ENCODE measurements at places on chromosomes 5 and 9. TPM values are rescaled to one million over a fixed set of nuclear protein-coding genes. Genes with fewer than 3 reads are reported as not detected.

The HRCT1 gene
- total RNA-seq: 2.9 TPM

The MYMK gene
- total RNA-seq: not detected

The CCDC152 gene
- 1.5 TPM for total RNA-seq

The TAF11L5 gene
- not detected for total RNA-seq

The SPINK5 gene
- not detected for total RNA-seq

The SOHLH1 gene
- not detected for total RNA-seq

The FAM221B gene
- not detected for total RNA-seq

The CCDC183 gene
- not detected for total RNA-seq

- DNase-seq: no peak
- peaks cover 3% of the 10 kb centered on the region for H3K27me3 ChIP-seq
- no peak overlapping the region for H3K27ac ChIP-seq
- H3K36me3 ChIP-seq: no peaks in the 10 kb centered on the region
These were observed 169.2 kb upstream of the MVB12B start for GRCh38 chr9:126157423-126157822.

GRCh38 chr5:37417347-37417746 lies 38.2 kb downstream of the WDR70 start:
- DNase-seq: no peak
- no peaks in the 10 kb centered on the region for H3K4me1 ChIP-seq
- no peaks in the 10 kb centered on the region for H3K36me3 ChIP-seq
- no peak overlapping the region for H3K4me3 ChIP-seq
- H3K27ac ChIP-seq: no peak overlapping the region

DNA sequence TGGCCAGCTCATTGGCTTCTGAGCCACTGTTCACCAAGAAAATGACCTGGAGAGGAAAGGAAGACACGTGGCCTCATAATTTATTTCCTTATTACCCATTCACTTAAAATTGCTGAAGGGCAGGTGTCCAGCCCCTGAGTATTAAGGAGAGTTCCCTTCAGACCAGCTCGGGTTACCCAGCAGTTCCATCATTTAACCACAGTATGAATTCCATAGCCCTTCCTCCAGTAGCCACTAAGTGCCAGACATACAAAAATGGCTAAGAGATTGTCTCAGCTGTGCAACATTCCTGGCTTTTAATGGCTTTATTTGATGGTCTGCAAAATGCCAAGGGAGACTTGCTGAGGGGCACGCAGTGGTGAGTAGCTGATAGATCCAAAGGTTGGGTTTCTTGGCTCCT lies 12.5 kb downstream of the AGXT2 start:
- no peaks in the 10 kb centered on the region for H3K4me1 ChIP-seq
- H3K36me3 ChIP-seq: no peaks in the 10 kb centered on the region
- no peak overlapping the region for H3K27ac ChIP-seq
- no peak overlapping the region for H3K4me3 ChIP-seq
- no peak for DNase-seq
- peaks cover 3% of the 10 kb centered on the region for H3K27me3 ChIP-seq

DNA sequence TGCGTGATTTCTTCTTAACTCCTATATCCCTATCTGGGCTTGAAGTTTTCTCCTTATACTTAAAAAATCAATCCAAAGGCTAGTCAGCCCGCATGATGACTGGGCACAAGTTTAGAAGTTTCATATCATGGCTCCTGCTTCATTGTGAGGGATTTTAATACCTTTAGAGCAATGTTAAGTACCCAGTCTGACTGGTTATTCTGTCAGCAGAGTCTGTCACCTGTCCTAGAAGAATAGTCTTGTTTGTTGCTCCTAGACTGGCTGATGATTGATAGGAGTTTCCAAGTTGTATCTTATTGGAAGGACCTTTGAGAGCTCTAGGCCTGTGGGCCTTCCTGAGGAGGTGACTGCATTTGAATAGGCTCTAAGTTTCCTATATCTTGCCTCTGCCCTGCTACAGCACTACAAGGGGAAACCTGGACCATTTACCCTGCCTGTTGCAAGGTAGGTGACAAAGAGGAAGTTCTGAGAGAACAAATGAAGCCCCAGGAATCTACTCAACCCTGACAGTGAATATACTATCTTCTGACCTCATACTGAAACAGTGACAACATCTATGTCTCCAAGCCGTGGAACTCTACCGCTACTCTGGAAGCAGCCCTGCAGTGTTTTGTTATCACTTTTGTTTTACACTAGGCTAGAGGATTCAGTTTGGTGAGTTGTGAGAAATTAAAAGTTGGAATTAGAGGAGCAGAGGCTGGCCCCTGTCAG lies 66.5 kb downstream of the F2RL2 start:
- H3K4me3 ChIP-seq: no peak overlapping the region
- H3K27me3 ChIP-seq: no peaks in the 10 kb centered on the region
- H3K27ac ChIP-seq: no peak overlapping the region
- H3K4me1 ChIP-seq: peaks cover 6% of the 10 kb centered on the region
- no peaks in the 10 kb centered on the region for H3K36me3 ChIP-seq

- no peaks in the 10 kb centered on the region for H3K27me3 ChIP-seq
- H3K4me3 ChIP-seq: no peak overlapping the region
- H3K27ac ChIP-seq: no peak overlapping the region
- no peaks in the 10 kb centered on the region for H3K4me1 ChIP-seq
These were observed 167.2 kb upstream of the IRX4 start for GRCh38 chr5:2049876-2050275.

DNA sequence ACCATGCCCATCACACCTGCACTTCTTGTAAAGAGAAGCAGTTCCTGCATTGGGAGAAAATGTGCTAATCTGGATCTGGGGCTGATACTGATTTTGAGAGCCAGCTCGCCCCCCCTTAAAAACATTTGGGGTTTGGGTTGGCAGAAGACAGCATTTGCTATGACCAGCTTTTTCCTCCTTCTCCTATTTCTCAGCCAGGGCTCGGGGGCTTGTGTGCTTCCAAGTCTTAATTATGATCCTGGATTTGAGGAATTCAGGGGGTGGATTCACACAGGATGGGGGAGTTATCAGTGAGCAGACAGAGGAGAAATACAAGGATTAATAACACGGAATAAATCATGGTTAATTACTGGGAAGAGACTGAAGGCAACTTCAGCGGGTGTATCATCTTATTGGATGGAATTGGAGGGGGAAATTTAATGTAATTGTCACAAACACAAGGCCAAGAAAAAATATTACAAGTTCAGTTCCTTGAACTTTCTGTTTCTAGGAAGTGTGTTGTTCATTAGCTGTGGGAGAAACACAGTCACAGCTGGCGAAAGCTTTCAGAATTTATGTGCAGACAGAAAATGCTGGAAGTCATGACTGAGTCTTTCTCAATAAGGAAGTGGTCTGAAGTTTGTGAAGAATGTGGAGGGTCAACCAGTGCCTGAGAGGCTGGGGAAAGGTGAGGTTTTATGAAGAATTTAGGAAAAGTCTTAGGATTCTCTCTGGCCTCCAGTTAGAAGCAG lies 15.3 kb downstream of the C9orf152 start:
- peak; percentile 32 for DNase-seq
- H3K4me1 ChIP-seq: peaks cover 39% of the 10 kb centered on the region
- no peak overlapping the region for H3K4me3 ChIP-seq
- H3K27ac ChIP-seq: peak overlapping the region; percentile 74
- H3K27me3 ChIP-seq: no peaks in the 10 kb centered on the region

- no peaks in the 10 kb centered on the region for H3K27me3 ChIP-seq
- no peaks in the 10 kb centered on the region for H3K36me3 ChIP-seq
- H3K4me3 ChIP-seq: no peak overlapping the region
- no peak overlapping the region for H3K27ac ChIP-seq
These were observed 76.8 kb upstream of the ANKH start for GRCh38 chr5:14948383-14948782.

GRCh38 chr9:93001031-93001430 lies 53.7 kb downstream of the FGD3 start:
- no peaks in the 10 kb centered on the region for H3K4me1 ChIP-seq
- H3K27ac ChIP-seq: no peak overlapping the region
- no peak overlapping the region for H3K4me3 ChIP-seq

DNA sequence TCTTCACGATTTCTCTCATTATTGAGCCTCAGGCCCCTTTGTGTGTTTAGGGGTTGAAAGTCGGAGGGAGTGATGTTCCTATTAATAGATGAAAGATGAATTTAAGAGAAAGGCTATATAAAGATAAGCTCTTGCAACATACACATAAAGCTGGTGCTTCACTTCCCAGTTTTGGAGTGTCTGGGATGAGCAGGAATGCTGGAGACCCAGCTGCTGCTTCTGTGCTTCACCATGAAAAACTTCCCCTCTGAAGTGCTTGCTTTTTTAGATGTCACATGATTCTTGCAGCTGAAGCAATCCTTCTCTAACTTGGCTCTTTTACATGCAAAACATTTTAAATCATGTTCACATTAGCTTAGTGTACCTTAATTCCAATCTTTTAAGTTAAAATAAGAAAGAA lies 19.7 kb upstream of the SNCAIP start:
- no peak overlapping the region for H3K27ac ChIP-seq
- DNase-seq: no peak
- no peaks in the 10 kb centered on the region for H3K36me3 ChIP-seq
- no peaks in the 10 kb centered on the region for H3K27me3 ChIP-seq
- no peaks in the 10 kb centered on the region for H3K4me1 ChIP-seq

DNA sequence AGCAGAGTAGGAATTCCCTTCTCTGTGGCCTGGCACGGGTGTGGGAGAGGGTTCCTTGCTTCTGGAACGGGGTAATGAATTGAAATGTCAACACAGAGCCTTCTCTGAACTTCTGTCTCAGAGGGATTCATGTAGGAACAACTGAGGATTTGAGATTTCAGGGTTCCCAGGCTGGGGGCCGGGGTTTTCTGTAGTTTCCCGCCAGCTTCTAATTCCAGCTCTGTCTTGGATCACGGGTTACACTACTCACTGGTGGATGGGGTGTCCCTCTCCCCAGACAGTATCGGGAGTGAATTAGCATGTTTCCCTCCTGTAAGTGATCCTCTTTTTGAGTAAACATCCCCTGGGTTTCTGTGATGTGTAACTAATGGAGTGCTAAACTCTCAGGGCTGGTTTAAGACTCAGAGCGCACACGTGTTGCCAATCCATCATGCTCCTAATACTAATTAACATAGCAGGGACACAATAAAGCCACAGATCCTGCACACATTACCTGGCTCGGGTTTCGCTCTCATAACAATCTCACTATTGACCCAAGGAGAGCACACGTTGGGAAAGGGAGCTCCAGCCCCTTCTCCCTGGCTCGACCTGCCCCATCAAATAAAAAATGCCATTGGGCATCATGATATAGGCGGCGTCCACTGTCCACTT lies 18.1 kb upstream of the DMRT2 start:
- no peaks in the 10 kb centered on the region for H3K27me3 ChIP-seq
- H3K36me3 ChIP-seq: no peaks in the 10 kb centered on the region
- H3K4me1 ChIP-seq: no peaks in the 10 kb centered on the region
- no peak for DNase-seq
- no peak overlapping the region for H3K27ac ChIP-seq

GRCh38 chr9:97480749-97481148 lies 20.7 kb upstream of the TMOD1 start:
- no peaks in the 10 kb centered on the region for H3K27me3 ChIP-seq
- DNase-seq: no peak
- no peaks in the 10 kb centered on the region for H3K36me3 ChIP-seq
- H3K4me1 ChIP-seq: no peaks in the 10 kb centered on the region
- no peak overlapping the region for H3K4me3 ChIP-seq

DNA sequence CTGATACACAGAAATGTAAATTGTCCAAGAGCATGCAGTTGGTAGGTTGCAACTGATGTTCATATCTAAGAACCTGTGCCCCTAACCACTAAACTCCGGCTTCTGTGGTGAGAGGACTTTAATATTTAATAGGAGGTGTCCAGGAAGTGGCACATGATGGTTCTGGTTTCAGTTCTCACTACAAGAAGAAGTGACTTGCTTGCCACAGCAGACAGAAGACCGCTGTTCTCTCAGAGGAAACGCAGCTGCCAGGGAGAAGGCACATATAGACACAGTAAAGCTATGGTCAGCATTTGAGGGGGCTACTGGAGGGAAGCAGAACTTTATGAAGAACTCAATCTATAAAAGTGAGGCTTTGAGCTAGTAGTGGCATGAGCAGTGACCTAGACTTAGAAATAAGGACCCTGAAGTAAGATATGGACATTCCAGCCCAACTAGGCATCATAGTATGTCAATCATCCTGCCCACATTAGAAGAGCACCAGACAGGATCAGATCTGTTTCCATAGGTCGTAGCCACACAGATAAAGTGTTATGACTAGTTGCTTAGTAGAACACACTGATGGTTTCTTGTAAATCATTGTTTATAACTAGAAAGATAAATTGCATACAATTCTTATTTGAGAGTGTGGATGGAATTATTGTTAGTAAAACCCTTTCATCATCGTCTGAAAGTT lies 36.4 kb upstream of the DAB2 start:
- peaks cover 12% of the 10 kb centered on the region for H3K4me1 ChIP-seq
- peak overlapping the region; percentile 15 for H3K27ac ChIP-seq
- H3K4me3 ChIP-seq: no peak overlapping the region

DNA sequence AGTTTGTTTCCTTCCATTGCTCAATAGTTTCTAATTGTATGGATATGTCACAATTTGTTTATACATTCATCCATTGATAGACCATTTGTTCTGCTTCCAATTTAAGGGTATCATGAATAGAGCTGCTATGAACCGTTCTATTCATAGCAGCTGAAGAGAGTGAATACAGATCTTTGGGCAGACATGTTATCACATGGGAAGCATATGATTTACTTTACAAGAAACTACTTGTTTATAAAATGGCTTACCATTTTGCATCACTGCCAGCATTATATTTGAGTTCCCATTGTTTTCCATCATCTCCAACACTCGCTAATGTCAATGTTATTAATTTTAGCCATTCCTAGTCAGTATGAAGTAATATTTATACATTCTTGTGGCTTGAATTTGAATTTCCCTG lies 549.0 kb downstream of the MAT2B start:
- no peaks in the 10 kb centered on the region for H3K36me3 ChIP-seq
- H3K27me3 ChIP-seq: no peaks in the 10 kb centered on the region
- no peak overlapping the region for H3K4me3 ChIP-seq
- H3K4me1 ChIP-seq: no peaks in the 10 kb centered on the region
- no peak overlapping the region for H3K27ac ChIP-seq

DNA sequence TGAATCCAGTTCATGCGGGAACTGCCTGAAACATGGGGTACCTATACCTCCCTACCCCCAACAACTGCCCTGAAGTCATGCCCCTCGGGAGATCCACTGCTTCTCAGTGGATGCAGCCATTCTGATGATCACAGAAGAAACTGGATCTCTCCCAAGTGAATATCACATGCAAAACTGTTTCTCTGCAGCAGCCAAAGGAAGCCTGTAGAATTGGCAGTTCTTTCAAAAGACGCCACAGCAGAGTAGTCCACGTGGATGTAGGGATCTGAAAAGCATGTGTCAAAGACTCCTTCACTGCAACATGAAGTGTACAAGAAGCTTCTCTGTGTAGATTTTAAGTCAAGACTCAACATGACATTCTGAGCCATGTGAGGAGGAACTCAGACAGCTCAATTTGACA lies 286.7 kb downstream of the NR3C1 start:
- H3K4me3 ChIP-seq: no peak overlapping the region
- H3K36me3 ChIP-seq: no peaks in the 10 kb centered on the region
- no peaks in the 10 kb centered on the region for H3K27me3 ChIP-seq
- H3K4me1 ChIP-seq: no peaks in the 10 kb centered on the region
- DNase-seq: no peak

- no peaks in the 10 kb centered on the region for H3K4me1 ChIP-seq
- H3K27ac ChIP-seq: no peak overlapping the region
- H3K27me3 ChIP-seq: no peaks in the 10 kb centered on the region
- H3K36me3 ChIP-seq: no peaks in the 10 kb centered on the region
- no peak for DNase-seq
These were observed 96.2 kb upstream of the GDNF start for GRCh38 chr5:37936091-37936490.

- no peaks in the 10 kb centered on the region for H3K36me3 ChIP-seq
- no peaks in the 10 kb centered on the region for H3K27me3 ChIP-seq
- no peak overlapping the region for H3K27ac ChIP-seq
- no peaks in the 10 kb centered on the region for H3K4me1 ChIP-seq
These were observed 110.1 kb upstream of the CDH6 start for GRCh38 chr5:31083364-31083763.

Data from adrenal gland (tissue), 19 donors.